Lung (tissue), 17 donors: ENCODE measurements at places on chromosomes 2 and 18. TPM values are rescaled to one million over a fixed set of nuclear protein-coding genes. Genes with fewer than 3 reads are reported as not detected.

- DNase-seq: peak; percentile 31
Observed at GRCh38 chr2:187447336-187447735, 716 bp downstream of the CALCRL start.

- DNase-seq: no peak
Observed at GRCh38 chr2:103292573-103292972, 530.7 kb downstream of the TMEM182 start.

The UGT1A10 gene
- not detected for total RNA-seq

The HTRA2 gene
- total RNA-seq: 32.4 TPM

The SLC9A4 gene
- not detected for total RNA-seq

The EMILIN2 gene
- total RNA-seq: 63.2 TPM
